Myocyte (in vitro differentiated cells): ENCODE measurements at places on chromosomes 4 and X. TPM values are rescaled to one million over a fixed set of nuclear protein-coding genes. Genes with fewer than 3 reads are reported as not detected.
A peak's percentile ranks its signal among the peaks of the same experiment; 100 is the strongest.

TMPRSS11D gene
- not detected in 2 replicates for total RNA-seq

ZNF157 gene
- 0.08 and 0.47 TPM in 2 replicates for total RNA-seq

GUCY1B1 gene
- 8.3 and 9.6 TPM in 2 replicates for total RNA-seq

ERCC6L gene
- not detected in 2 replicates for total RNA-seq

FNIP2 gene
- total RNA-seq = 21.3 and 42.9 TPM in 2 replicates

ARHGEF38 gene
- 0.13 and 0.47 TPM in 2 replicates for total RNA-seq

MAGEA9B gene
- total RNA-seq = not detected in 2 replicates

PRDM8 gene
- total RNA-seq = 14.7 and 15.4 TPM in 2 replicates

STARD8 gene
- total RNA-seq = 3.3 and 3.4 TPM in 2 replicates

DRD5 gene
- total RNA-seq = not detected in 2 replicates

TLR2 gene
- total RNA-seq = 0.47 TPM in 1 of 2 replicates, not detected in the other

XIAP gene
- 48.0 and 54.3 TPM in 2 replicates for total RNA-seq

DCLK2 gene
- total RNA-seq = 15.4 and 21.5 TPM in 2 replicates

EOLA1 gene
- 28.9 and 35.2 TPM in 2 replicates for total RNA-seq

CT83 gene
- not detected in 2 replicates for total RNA-seq

DNA sequence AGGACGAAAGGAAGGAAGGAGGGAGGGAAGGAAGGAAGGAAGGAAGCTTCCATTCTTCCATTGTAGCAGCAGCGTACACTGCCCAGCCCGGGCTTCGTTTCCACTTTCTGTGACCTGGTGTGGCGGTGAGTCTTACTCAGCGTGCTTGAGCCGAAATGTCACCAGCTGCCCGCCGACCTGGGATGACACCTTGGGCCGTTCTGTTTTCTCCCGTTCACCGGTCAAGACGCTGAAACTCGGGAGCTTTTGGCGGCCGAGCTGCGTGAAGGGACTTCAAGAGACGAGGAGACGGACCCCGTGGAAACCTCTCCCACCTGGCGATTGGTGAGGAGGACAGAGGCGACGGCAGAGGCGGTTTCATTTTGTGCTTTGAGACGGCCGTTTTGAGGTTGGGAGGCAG, 47.1 kb upstream of the PPP2R3B start:
- no peak for DNase-seq

- DNase-seq = no peak
Measured at GRCh38 chrX:122583551-122583950, 600.5 kb upstream of the GRIA3 start.

DNA sequence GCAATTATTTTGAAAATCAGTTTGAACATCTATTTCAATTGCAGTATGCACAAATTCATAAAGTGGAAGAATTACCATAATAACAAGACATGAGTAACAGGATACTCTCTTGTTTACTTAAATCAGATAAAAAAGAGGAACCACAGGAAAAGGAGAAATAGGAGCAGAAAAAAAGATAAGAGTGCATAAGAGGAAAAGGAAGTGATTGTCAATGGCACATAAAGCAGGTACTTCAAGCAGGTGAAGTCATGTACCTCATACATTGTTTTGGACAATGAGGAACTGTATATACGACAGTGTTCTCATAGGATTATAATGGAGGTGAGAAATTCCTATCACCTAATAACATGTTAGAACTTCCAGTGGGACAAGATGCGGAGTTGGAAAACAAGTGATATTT, 334.5 kb upstream of the PCDH7 start:
- no peak for DNase-seq

DNA sequence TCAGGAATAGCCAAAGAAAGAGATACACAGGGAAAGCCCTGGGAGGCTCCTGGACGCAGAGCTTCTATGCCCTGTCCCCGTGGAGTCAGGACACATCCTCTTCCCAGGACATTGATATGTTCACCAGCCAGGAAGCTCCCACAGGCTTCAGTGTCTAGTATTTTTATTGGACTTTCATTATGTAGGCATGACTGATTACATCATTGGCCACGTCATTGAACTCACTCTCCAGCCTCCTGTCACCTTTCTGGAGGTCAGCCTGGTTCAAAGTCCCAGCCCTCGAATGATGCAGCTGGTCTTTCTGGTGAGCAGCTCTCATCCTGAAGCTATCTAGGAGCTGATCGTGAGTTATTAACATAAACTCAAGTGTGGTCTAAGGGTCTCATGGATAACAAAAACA, 104.1 kb downstream of the CPEB2 start:
- no peak for DNase-seq

DNA sequence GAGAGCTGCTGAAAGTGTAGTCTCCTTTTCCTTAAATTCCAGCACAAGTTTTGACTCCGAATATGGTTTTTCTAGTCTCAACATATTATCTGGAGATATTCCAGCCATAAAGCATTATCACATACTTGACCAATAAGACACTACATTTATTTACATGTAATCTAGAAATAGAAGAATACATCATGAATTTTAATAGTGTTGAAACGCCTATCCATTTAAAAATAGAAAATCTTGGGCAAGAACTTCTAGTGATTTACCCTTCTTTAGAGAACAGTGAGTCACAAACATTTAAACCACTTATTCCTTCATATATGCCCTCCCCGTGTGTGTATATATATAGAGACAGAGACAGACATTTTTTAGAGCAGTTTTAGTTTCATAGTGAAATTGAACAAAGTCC, 161.5 kb downstream of the SOWAHB start:
- DNase-seq = no peak

DNA sequence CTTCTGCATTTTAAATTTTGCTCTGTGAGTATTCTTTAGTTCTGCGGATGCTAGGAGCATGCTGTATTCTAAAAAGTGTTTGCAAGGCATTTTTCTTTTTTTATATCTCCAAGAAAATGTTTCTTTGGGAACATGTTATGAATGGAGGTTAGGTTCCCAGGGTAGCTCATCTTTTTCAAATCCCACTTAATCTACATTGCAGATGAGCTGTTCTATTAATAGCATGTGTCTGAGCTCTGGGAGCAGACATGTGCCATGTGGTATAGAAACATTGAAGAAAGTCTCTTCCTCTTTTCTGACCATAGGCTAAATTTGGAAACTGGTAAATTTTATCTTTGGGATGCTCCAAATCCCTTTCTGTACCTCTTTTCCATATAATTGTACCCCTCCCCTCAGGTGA, 23.2 kb downstream of the DIAPH2 start:
- DNase-seq = no peak

DNA sequence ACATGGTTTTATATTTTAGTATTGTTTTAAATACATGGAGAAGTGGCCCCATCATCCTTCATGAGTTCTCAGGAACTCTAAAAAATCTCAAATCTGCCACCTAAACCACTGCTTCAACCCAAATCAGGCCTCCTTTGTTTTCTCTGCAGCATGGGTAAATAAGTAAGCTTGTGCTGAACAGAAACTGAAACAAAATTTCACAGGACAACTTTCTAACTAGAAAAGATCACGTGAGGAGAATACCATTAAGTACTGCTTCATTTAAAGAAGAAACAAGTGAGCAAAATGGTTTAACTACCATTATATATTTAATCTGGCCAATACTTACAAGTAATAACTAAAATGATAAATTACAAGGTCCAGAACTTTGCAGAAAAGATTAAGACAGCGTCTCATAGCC, 2.5 kb downstream of the ARAP2 start:
- no peak for DNase-seq

DNA sequence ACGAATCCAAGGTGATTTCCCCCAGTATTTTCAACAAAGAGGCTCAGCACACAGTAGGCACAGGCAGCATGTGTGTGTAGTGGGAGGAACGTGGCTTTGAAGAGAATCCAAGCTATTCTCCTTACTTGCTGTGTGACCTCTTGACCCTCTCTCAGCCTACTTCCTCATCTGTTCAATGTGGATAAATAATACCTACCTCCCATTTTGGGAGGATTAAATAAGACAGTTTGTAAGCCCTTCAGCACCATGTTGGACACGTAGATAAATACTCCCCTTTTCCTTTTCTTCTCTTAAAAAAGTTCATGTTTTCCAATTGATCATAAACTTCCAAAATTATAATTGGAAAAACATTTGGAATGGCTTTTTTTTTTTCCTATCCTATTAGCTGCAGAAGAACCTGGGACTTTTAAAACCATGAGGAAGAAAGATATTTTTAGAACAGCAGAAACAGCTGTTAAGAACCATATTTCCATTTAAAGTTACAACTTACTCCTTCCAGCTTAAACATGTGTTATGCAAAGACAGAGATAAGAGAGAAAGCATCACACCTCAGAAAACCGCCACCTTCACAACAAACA, 56.1 kb upstream of the TMEM131L start:
- DNase-seq = peak; percentile 58

DNA sequence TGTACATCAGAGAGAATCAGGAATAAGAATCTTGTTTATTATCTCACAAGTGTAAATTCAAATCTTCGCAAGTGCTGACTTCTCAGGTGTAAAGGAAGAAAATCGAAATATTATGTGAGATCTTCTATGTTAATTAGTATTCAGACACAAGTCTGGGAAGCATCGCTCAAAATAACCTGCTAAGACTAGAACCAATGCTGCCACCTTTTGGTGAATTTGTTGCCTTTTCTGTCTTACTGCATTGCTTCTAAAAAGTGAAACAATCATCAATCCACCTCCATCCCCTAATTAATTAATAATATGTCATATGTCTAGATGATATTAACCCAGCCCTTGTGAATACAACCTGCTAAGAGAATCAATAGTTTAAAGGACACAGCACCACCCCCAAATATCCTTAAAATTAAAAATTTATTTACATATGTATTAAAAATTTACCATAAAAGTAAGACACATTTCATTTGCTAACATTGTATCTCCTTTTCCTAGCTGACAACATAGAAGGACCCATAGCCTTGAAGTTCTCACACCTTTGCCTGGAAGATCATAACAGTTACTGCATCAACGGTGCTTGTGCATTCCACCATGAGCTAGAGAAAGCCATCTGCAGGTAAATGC, 3.5 kb downstream of the EPGN start:
- DNase-seq = peak; percentile 74

GRCh38 chr4:4501679-4502078, 40.2 kb downstream of the STX18 start:
- no peak for DNase-seq

- no peak for DNase-seq
Measured at GRCh38 chr4:13521047-13521446, 23.3 kb downstream of the NKX3-2 start.

DNA sequence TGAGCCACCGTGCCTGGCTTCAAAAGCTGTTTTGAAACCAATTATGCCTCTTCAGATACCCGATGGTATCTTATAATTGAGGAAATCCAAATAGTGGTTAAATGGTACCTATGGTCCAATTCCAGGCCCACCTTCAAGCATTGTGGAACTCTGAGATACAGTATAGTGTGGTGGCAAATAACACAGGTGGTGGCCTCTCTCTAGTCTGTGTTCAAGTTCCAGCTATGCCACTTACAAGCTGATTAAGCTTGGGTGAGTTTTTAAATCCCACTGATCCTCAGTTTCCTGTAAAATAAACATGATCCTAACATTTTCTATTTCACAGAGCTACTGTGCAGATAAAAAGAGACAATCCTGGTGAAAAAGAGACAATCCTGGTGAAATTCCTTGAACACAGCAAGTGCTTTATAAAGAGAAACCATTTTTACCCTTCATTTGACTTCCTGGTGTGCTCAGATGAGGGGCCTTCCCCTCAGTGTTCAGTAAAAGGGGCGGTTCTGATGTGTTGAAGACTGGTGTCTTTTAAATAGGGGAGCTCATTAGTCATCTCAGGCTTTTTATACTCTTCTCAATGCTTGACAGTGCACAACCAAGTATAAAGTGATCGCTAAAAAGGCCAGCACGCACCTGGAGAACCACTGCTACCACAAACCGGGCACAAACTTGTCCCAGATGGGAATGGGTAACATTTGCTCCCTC, 30.8 kb upstream of the CD40LG start:
- no peak for DNase-seq

DNA sequence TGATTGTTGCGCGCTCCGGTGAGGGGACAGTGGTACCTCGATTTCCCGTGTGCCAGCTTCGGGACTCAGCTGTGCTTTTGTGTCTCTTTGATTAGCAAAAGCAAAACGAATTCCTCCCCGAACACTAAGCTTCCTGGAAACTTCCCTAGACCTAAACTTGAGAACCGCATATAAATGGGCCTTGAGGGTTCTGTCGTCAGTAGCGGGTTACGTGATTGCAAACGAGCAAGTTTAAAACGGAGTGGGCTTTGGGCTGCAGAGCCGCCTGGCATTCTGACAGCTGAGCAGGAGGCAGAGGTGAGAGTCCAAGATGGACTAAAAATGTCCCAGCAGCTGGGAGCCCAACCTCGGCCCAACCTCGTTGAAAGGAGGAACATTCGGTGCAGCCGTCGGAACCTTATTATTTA, 1.2 kb upstream of the TAPT1 start:
- DNase-seq = peak; percentile 69

- peak; percentile 49 for DNase-seq
Measured at GRCh38 chrX:110284159-110284558, 33.7 kb downstream of the AMMECR1 start.

- DNase-seq = no peak
Measured at GRCh38 chr4:188822698-188823097, 683.5 kb downstream of the TRIML1 start.

- DNase-seq = no peak
Measured at GRCh38 chr4:36178484-36178883, 65.8 kb downstream of the ARAP2 start.

- no peak for DNase-seq
Measured at GRCh38 chr4:59956366-59956765, 1243.8 kb upstream of the ADGRL3 start.

GRCh38 chr4:2354118-2354517, 64.3 kb downstream of the ZFYVE28 start:
- no peak for DNase-seq

- peak; percentile 45 for DNase-seq
Measured at GRCh38 chr4:111937368-111937767, 207.9 kb upstream of the FAM241A start.

- peak; percentile 22 for DNase-seq
Measured at GRCh38 chrX:119181491-119181890, 53.9 kb upstream of the KIAA1210 start.

DNA sequence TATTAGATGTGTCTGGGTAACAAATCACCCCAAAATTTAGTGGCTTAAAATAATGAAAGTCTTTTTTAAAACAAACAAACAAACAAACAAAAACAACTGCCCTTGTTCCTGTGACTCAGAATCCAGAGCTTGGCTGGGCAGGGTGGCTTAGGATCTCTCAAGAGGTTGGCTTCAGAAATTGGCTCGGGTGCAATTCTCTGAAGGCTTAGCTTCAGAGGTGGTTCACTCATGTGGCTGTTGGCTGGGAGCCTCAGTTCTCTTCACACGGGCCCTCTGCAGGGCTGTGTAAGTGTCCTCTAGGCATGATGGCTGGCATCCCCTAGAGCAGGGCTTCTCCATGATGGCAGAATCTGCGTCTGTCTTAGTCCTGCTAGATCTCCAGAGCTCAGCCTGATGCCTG, 179.9 kb upstream of the BCOR start:
- no peak for DNase-seq

GRCh38 chr4:80204433-80205011, 7.2 kb downstream of the PRDM8 start:
- peak; percentile 50 for DNase-seq

- DNase-seq = no peak
Measured at GRCh38 chrX:36344301-36344700, 424.8 kb downstream of the CFAP47 start.

- DNase-seq = peak; percentile 19
Measured at GRCh38 chr4:78971326-78971725, 32.1 kb upstream of the PAQR3 start.
